ENCODE measurements at places on chromosomes 6 and 20.

DNA sequence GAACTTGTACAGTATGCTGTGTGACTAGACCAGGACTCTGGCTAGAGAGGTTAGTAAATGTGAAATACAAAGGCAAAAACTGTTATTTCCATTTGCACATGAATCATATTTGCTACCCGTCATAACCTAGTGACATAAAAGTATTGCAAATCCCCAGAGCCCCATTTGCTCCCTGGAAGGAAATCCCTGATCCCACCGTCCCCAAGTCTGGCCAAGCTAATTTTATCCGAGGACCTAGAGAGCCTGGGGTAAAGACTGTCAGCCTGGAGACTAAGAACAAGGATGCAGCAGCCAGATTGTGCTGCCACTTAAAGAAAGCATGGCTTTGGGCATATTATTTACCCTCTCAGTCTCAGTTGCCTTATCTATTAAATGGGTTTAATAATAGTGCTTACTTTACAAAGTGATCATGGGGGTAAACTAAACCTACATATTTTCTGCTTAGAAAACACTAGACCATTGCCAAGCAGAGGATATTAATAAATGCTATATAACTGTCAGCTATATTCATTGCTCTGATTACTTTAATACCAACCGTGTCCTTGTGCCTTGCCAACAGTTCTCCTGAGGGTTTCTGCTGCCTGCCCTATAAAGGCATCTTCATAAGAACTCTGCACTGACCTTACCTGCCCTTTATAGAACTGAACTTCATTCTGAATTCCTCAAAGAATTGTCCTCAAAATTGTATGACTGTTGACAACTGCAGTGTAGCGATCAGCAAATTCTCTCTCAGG is 16.9 kb upstream of the TNFAIP3 start:
- no peak for DNase-seq

- DNase-seq = no peak
Observed at GRCh38 chr6:34829137-34829536, 37.3 kb downstream of the BLTP3A start.

DNA sequence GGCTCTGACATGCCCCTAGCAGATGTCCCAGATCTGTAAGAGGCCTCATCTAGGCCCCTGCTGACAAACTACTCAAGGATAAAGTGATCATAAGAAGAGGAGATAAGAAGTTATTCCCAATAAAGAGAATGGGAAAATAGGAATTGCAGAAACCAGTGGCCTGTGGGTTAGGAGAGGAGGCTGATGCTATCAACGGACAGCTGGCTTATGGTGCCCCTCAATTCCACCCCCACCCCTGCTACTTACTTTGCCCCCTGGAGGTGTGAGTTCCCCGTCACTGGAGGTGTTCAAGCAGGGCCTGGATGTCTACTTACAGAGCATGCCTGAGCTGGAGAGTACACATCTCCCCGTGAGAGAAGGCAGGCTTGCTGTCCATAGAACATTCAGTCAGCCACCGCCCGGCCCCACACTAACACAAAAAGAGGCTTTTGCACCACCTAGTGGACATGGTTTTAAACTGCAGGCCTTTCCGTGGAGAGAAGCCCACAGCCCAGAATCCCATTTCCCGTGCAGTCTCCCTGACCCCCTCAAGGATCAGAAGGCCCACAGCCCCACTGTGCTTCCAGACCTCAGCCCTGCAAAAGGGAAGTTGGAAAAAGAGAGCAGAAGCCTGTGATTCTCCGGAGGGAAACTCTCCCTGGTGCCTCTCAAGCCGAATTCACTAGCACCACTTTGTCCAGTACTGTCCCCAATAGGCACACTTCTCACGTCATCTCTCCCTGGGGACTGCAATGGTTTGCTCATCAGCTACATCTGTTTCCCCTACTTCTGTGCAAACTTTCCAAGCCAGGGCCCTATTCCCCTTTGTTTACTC is 23.8 kb upstream of the BNIP5 start:
- peak; percentile 60 for DNase-seq

DNA sequence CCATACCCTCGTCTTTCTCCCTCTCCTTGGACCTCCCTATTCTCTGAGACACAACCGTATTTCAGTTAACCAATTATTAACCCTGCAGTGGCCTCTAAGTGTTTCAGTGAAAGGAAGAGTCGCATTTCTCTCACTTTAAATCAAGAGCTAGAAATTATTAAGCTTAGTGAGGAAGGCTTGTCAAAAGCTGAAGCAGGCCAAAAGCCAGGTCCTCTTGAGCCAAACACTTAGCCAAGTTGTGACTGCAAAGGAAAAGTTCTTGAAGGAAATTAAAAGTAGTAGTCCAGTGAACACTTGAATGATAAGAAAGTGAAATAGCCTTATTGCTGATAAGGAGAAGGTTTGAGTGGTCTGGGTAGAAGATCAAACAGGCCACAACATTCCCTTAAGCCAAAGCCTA is 58.3 kb downstream of the SNX9 start:
- no peak for DNase-seq

DNA sequence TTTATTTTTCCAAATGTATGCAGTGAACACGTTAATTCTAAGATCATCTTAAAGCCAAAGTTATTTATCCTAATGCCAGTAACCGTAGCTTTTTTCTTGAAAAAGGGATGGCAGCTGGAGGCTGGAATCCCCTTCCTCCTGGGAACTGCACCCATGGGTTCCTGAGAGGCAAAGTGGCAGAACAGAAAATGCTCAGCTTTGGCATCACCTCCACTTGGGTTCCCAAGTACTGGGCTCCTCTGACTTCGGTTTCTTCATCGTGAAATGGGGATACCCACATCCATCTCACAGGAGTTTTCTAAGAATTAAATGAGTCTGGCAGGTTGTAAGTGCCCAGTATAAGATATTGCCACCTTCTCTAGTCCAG is 6.2 kb upstream of the DDX43 start:
- DNase-seq = no peak

GRCh38 chr6:42300701-42301100 is 83.0 kb upstream of the MRPS10 start:
- DNase-seq = no peak

DNA sequence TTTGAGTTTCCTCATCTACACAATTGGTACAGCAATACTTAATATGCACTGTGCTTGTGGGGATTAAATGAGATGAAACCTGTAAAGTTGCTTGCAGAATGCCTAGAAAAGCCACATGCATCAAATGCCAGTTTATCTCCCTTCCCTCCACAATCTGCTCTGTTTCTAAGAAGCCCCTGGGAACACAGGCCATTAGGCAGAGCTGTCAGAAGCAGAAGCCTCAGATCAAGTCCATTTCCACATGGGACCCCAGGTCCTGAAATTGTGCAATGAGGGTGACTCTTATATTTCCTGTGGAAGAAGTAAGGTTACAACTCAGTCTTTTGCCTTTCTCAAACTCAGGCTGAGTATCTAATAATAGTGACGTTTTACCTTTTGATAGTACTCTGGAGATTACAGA is 737.4 kb downstream of the KIF16B start:
- DNase-seq = no peak

- DNase-seq = no peak
Observed at GRCh38 chr6:28078836-28079235, 1.5 kb upstream of the ZNF165 start.

- DNase-seq = no peak
Observed at GRCh38 chr20:54293526-54293925, 85.6 kb downstream of the PFDN4 start.

- no peak for DNase-seq
Observed at GRCh38 chr6:92847988-92848387, 571.4 kb downstream of the EPHA7 start.

DNA sequence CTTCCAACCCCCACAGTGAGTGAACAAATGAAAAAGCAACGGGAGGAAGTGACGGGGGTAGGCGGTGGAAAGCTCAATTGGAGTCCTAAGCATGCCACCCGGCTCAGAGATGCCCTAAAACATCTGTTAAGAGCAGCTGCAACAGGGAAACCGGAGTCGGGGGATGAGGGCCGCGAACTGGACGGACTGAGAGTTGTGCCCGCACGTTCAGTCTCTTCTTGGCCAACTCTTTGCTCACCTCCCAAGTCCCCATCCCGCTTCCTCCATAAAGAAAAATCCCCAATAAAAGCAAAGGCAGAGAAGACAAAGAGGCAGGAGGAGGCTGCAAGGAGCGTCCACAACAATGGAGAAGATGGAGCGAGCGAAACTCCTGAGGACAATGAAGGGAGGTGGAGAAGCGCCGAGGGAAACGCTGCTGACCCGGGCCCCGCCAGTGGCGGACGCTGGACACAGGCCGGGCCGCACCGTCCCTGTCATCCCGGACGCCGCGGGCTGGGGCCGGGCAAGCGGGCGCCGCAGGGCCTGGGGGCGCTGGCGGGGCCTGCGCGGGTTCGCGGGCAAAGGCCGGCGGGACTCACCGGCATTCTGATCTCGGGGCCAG is 600 bp downstream of the SEC63 start:
- peak; percentile 46 for DNase-seq

DNA sequence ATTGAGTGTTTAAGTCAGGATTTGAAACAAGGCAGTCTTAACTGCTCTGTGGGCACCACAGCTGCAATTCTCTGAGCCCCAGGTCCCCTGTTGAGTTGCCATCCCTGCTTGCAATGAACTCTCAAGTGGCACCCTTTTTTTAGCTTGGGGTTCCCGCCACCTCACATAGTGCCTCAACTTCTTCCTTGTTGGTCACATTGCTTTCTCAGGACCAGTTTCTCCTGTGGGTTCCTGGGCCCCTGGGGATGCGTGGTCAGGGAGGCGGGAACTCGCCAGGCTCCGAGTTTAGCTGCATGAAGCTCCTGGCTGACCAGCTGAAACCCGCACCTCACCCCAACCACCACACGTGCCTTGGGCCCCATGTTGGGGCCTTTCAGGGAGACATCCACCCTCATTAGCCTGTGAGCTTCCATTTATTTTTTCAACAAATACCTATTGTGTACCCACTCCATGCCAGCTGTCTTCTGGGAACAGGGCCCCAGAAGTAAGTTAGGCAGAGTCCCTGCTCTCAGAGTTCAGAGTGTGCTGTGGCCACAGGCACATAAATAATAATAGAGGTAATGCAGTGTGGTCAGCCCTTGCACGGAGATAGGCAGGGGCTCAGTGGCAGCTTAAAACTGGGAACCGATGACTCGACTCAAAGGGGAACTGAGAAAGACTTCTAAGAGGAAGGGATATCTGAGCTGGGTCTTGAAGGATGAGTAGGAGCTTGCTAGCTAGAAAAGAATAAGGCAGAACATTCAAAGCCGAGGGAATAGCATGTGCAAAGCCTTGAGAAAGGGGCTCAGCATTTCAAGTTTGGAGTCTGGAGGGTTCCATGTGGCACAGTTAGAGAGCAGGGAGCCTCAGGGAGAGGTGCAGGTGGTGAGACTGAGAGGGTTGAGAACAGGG is 33.9 kb upstream of the FAM83D start:
- DNase-seq = no peak

- DNase-seq = no peak
Observed at GRCh38 chr20:49867453-49868215, 47.7 kb downstream of the SPATA2 start.
